Occipital lobe (tissue), 3 donors: ENCODE measurements at places on chromosomes 3 and 15. TPM values are rescaled to one million over a fixed set of nuclear protein-coding genes. Genes with fewer than 3 reads are reported as not detected.

GRCh38 chr3:150218236-150218635, 189.9 kb upstream of the TSC22D2 start:
- no peak for DNase-seq

DNA sequence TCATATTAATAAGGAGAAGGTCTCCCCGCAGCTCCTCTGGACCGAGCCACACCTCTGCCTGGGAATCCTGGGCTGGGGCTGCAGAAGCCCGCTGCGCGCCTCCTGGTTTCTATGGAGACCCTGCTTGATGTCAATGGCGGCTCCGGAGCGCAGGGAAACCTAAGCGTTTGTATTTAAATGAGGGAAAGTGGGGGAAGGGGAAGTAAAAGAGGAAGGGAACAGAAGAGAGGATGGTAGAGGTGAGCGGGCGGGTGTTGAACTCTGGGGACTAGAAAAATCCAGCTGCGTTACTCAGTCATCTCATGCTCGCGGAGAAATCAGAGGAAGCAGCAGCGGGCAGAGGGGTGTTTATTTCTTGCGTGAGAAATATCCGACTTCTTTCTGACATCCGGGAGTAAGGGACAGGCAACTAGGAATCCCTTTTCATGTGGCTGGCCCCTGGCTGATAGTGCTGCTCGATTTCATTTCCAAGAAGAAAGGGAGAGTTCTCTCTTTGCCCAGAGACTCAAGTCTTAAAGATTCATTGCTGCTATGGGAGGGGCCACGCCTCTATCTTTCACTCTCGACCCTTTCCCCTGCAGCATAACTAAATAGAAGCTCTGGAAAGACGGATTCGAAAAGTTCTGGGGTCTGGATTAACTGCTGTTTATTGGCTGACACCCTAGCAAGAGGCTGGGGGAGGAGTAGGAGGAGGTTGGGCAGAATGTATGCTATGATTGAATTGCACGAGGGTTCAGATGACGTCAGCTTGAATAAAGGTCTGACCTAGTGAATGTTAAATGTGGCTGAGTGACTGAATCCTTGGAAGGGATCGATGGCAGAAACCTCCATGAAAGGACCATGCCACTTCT, 110.5 kb upstream of the GAP43 start:
- DNase-seq = peak; percentile 46

DNA sequence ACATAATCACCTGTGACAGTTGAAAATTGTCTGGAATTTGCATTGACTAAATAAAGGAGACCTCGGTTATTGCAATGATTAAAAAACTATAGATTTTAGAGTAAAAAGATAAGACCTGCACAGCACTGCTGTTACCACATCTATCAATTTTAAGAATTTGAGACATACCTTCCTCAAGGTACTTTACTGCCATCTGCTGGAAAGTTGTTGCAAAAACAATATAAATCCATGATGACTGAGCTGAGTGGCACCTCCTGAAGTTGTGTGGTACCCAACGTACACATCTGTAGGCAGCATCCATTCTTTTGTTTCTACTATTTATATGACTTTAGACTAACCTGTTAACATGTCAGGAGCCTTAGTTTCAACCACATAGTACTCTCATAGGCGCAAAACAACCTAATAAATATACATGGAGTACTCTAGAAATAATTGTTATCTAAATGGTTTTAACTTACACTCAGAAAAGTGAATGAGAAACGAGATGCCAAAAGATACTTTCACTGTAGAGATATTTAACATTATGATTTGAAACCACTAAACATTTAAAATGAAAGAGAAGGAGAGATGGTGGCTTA, 106.7 kb downstream of the GHSR start:
- no peak for DNase-seq

GRCh38 chr3:47323431-47324277, 40.9 kb downstream of the KLHL18 start:
- no peak for DNase-seq

- DNase-seq = no peak
These were observed 61.2 kb downstream of the ITGA11 start for GRCh38 chr15:68370768-68371151.

GRCh38 chr15:83858820-83859505, 205.0 kb downstream of the ADAMTSL3 start:
- DNase-seq = no peak

MYO5A gene
- 155 TPM for total RNA-seq

GRCh38 chr3:51992017-51992682, 3.5 kb downstream of the RPL29 start:
- DNase-seq = no peak

SCG5 gene
- 124 TPM for total RNA-seq

DNASE1L3 gene
- 0.94 TPM for total RNA-seq

NOX5 gene
- under 0.01 TPM for total RNA-seq

GRCh38 chr3:38002291-38002876, 11.8 kb downstream of the VILL start:
- DNase-seq = no peak

DNA sequence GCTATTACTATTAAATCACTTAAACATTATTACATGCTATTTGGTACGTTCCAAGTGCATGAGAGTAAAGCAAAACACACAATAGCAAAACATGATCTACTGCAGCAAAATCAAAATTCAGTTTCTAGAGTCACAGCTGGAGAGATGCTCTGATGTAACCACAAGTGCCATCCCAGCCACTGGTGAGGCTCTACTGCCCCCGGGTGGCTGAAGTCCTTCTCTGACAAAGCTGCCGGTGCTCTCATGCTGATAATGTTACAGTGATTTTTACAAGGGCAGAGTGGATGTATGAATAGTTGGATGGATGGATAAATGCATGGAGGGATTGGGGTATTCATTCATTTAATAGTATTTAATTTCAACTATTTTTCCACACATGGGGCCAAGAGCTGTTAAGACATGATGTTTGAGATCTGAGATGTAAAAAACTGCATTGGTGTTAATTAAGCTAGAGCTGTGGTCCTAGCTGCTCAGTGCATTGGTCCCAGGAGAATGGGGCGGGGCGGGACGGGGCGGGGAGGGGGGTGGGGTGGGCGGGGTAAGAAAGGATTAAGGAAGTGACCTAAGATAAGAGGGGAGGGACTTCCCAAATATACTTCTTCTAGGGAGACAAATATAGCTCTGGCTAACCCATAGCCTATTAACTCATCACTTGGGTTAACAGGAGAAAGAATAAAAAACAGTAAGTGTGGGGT, 5.3 kb upstream of the SPESP1 start:
- peak; percentile 60 for DNase-seq

GRCh38 chr3:119333773-119334509, 39.8 kb downstream of the ARHGAP31 start:
- DNase-seq = no peak

GRCh38 chr3:122767540-122768372, 25.9 kb downstream of the HSPBAP1 start:
- DNase-seq = no peak
